GM12891 (cell line): ENCODE measurements at places on chromosomes 12 and 14.

DNA sequence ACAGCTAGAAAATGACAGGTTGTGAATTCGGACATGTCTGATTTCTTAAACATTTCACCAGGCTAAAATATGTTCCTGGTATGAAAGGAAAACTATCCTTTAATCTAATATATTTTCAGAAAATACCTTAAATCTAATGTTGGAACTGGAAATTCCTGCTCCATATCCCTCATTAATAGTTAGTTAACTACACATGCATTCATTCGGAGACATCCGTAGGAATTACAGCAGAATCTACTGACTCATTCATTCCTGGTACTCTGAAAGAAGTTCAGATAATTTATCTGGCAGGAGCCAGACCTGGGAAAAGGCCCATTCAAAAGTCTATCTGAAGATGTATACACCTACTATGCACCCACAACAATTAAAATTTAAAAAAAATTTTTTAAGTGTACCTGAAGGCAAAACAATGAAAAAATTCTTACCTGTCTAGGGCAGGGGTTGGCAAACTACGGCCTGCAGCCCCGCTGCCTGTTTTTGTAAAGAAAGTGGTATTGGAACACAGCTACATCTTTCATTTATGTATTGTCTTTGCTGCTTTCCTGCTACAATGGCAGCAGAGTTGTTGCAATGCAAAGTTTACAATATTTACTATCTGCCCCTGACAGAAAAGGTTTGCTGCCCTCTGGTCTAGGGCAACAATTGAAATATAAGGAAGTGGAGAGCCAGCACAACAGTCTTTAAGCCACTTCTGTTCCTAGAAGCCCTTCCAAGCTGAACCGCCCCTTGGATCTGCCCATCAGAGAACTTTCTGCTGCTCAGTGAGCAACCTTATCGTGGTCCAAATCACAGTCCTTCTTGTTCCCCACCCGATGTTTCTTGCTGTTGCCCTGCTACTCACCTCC, 17.9 kb upstream of the NFYB start:
- DNase-seq: no peak

GRCh38 chr12:62129291-62129690, 130.9 kb upstream of the USP15 start:
- no peak for DNase-seq

DNA sequence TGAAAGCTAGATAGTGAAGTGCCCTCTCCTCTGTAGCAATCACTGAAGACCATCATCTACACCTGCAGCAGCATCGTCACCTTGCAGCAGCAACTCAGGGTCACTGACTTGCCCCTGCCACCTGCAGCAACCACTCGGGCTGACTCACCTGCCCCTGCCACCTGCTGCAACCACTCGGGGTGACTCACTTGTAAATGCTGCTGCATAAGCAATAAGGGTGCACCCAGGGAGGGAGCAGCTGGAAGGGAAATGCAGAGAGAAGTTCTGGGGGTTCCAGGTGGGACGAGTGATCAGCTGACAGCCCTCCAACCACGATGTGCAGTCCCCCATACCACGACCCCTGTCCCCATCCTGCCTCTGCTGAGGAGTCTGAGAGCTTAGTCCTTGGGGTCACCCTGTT, 357.1 kb upstream of the SFSWAP start:
- DNase-seq: no peak

- DNase-seq: no peak
Measured at GRCh38 chr12:107571492-107571891, 114.1 kb upstream of the PWP1 start.

DNA sequence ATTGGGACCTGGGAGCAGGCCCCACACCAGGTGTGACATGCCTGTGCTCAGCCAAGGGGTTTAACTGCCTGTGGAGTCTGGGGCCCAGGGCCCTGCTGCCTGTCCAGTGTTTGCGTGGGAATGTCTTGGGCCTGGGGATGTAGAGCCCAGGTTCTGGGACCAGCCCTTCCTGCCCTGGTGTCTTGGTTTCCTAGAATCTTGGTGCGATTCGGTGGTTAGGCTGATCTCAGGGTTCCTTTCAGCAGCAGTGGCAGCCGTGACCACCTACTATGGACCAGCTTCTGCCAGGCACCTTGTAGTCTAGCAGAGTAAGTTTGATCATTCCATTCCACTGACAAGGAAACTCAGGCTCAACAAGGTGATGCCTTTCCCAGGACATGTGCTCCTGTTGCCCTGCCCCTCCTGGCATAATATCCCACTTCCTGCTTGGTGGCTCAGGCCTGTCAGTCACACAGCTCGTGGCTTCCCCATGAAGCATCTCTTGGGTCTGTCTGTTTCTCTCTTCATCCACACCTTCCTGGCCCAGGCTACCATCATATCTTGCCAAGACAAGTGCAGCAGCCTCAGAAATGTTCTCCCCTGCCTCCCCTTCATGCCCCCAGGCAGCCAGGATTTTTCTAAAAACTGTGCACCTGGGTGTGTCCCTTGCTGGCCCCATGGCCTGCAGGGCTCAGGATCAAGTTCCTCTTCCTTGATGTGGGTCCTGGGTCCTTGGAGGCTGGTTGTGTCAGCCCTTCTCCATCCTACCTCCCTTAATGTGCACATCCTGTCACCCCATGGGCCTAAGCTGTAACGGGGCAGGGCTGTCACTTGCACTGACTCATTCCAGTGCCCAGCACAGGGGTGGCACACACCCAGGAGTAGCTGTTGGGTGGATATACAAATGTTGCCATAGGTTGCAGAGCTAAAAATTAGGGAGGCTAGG, 101.6 kb downstream of the SLC25A47 start:
- no peak for DNase-seq

- DNase-seq: no peak
Measured at GRCh38 chr12:1838994-1839365, 18.6 kb downstream of the LRTM2 start.

GRCh38 chr14:99800781-99801180, 7.6 kb downstream of the EML1 start:
- no peak for DNase-seq

GRCh38 chr14:22509036-22509709, 79.9 kb downstream of the DAD1 start:
- no peak for DNase-seq

DNA sequence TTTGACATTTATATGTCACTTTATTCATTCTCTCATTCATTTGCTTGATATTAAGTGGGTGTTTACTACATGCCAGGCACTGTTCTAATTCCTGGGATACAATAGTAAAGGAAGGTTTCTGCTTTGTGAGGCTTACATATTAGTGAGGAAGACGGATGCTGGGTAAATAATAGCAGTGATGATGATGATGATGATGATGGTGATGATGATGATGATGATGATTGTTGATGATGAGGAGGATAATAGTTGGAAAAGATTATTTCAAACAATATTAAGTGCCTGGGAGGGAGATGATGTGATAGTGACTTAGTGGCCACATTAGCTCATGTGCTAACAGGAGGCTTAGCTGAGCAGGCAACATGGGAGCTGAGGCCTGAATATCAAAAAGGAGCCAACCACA, 19.3 kb upstream of the TMEM233 start:
- no peak for DNase-seq

- DNase-seq: no peak
Measured at GRCh38 chr12:52344111-52344510, 22.9 kb upstream of the KRT83 start.
